Smooth muscle cell of the brain vasculature (primary cell): ENCODE measurements at places on chromosomes 3 and 15.
A peak's percentile ranks its signal among the peaks of the same experiment; 100 is the strongest.

- no peak for DNase-seq
Measured at GRCh38 chr3:23797491-23797890, 8.3 kb upstream of the UBE2E1 start.

GRCh38 chr3:13268961-13269441 lies 151.1 kb downstream of the NUP210 start:
- no peak for DNase-seq

DNA sequence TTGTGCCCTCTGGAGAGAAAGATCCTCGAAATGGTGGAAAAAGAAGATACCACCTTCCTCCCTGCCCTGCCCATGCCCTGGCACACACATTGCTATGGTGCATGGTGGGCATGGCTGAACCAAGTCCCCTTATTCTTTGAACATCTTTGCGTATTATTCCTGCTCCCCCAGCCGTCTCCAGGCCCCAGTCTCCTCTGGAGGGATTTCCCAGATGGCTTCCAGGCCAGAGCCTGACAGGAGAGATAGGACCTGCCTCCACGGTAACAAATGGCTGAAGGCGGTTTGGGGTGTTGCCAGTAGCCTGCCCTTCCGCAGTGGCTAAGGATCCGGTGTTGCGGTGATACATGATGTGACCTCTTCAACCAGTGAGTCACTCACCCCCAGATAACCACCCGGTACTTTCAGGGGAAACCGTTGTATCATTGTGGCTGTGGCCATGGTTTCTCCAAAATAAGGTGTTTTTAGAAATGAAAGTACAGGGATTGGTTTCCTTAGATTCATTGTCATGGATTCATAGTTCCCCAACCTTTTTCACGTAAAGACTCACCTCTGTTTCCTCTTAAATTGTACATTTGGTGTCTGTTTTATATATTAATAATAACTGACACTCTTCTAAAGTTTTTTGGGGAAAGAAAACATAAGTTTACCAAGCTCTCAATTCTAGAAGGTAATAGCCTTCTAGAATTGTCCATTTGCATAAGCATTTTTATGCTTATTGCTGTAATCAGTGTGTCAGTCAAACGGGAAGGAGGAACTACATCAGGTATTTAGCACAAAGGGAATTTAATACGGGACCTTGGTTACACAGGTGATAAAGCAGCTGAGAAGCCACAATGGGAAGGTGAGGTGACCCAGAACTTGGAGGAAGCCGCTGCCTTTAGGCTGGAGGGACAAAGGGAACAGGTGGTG lies 25.9 kb downstream of the SMAD3 start:
- no peak for DNase-seq

- no peak for DNase-seq
Measured at GRCh38 chr3:14698601-14699244, 23.8 kb downstream of the C3orf20 start.

DNA sequence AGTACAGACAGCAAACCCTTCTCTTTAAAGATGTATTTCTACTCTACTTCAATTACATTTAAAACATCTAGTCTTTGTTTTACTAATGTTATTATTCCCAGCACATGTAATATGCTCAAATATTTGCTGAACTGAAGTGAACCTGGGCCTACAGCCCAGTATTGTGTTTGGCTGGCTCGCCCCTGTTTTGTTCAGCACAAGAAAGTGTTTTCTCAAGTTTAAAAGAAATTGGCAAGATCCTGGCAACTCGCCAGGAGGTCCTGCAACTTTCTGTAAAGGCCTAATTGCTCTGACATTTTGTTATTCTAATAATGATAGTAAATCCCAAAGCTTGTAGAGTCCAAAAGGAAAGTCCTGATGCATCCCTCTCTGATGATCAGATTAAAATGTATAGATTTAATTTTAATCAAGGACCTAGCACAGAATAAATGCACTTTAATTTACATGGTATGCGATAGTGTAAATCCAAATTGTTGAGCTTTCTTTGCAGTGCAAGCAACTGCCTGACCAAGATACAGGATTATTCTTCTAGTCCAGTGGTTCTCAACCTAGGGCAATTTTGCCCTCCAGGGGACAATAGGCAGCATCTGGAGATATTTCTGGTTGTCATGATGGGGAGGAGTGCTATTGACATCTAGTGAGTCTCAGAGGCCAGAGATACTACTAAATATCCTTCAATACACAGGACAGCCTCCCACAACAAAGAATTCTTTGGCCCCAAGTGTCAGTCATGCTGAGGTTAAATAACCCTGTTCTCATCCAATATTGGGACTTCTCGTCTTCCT lies 35.7 kb upstream of the TMOD3 start:
- peak; percentile 79 for DNase-seq

- DNase-seq, result no peak
Measured at GRCh38 chr15:87910301-87910700, 346.2 kb downstream of the NTRK3 start.
